ENCODE measurements at places on chromosomes 11 and 22. TPM values are rescaled to one million over a fixed set of nuclear protein-coding genes. Genes with fewer than 3 reads are reported as not detected.

Gene SCN4B
- total RNA-seq, result 3.5 TPM

Gene SUSD2
- total RNA-seq, result 14.8 TPM

Gene OR5B21
- not detected for total RNA-seq

Gene SCGB1C1
- total RNA-seq, result not detected

Gene MIOX
- 3.5 TPM for total RNA-seq

DNA sequence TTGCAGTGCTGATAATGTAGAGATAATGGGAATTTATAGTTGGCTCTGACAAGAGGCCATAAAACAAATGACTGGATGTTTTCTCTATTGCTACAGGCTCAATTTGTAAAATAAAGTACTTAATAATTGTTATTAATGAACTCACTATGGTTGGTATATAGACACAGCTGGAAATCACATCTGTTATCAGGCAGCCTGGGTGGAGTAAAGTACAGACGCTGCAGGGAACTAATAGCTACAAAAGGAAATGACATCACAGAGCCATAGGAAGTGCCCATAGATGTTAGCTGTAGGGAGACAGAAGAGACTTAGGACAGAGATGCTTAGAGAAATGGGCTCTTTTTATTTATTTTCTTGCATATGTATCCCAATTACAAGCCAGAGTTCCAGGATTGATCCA is 81.0 kb upstream of the SNX19 start:
- no peaks in the 10 kb centered on the region for H3K36me3 ChIP-seq
- no peak overlapping the region for H3K4me3 ChIP-seq
- H3K4me1 ChIP-seq, result no peaks in the 10 kb centered on the region

DNA sequence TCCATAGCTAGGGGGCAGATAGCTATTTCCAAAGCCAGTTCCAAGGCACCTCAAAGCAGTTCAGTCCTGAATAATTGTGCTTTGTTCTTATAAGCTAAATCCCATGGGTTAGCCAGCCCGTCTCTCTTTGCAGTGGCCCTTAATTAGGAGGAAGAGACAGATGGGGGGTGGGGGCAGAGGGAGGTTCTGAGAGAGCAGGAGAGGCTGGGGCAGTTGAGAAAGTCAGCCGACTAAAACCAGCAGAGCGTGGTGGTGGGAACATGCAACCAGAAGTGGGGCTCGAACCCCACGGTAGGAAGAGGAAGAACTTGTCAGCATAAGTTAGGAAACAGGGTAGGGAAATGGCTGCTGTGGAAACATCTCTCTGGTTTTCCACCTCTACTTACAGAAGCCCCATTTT is 10.9 kb upstream of the SCN4B start:
- no peaks in the 10 kb centered on the region for H3K4me1 ChIP-seq
- no peaks in the 10 kb centered on the region for H3K27me3 ChIP-seq
- H3K27ac ChIP-seq, result no peak overlapping the region
- DNase-seq, result no peak
- H3K36me3 ChIP-seq, result no peaks in the 10 kb centered on the region

- H3K4me3 ChIP-seq, result no peak overlapping the region
- H3K36me3 ChIP-seq, result no peaks in the 10 kb centered on the region
- H3K27me3 ChIP-seq, result no peaks in the 10 kb centered on the region
- H3K4me1 ChIP-seq, result no peaks in the 10 kb centered on the region
- H3K27ac ChIP-seq, result no peak overlapping the region
Measured at GRCh38 chr11:70595452-70595851, 197.1 kb downstream of the CTTN start.

DNA sequence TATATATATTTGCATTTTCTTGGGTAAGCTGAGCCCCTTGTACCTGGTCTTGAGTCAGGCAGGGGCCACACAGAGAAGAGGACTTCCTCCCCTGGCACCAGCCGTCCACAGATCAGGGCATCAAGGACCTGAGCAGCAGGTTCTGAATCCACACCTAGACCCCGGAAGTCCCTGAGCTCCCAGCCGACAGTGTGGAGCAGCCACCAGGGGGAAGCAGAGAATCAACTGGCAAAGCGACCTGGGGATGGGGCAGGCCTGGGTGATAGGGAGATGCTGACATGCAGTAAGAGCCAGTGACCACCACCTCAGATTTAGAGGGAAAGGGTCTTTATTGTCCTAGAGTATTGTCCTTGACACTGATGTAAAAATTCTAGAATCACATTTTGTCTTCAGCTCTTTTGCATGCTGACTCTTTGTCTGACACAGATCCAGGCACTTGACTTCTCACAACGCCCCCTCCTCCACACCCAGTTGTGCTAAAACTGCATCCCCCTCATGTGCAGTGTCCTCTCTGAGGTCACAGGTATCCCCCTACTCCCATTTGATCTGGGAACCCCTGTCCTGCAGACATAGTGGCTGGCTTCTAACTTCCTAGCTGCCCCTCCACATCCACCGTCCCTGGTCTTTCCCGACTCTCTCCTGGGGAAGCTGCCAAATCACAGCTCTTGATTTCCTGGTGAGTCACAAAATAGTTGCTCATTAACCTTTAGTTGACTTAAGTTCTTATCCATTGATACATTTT is 109.3 kb downstream of the GGTLC2 start:
- peak; percentile 50 for DNase-seq
- H3K27me3 ChIP-seq, result no peaks in the 10 kb centered on the region
- H3K4me3 ChIP-seq, result no peak overlapping the region
- H3K36me3 ChIP-seq, result no peaks in the 10 kb centered on the region
- no peak overlapping the region for H3K27ac ChIP-seq

DNA sequence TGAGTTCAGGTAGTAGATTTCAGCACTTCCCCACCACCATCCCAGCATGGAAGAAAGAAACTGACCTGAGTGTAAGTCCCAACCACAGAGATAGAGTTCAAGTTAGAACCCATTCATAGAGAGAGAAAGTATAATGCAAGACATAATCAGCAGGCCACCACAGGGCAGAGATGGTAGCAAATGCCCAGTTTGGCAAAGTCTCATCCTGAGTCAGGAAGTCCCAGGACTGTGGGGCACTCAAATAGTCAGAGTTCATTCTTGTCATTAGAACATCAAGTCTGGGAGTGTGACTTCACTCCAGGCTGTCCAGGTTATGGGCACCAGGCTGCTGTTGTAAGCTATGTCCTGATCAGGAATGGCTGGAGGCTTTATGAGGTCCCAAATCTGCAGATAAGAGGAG is 72.0 kb upstream of the USP47 start:
- H3K27ac ChIP-seq, result no peak overlapping the region
- peaks cover 3% of the 10 kb centered on the region for H3K27me3 ChIP-seq
- no peak for DNase-seq
- no peaks in the 10 kb centered on the region for H3K4me1 ChIP-seq
- no peak overlapping the region for H3K4me3 ChIP-seq

- peak overlapping the region; percentile 52 for H3K27ac ChIP-seq
- no peaks in the 10 kb centered on the region for H3K36me3 ChIP-seq
- no peaks in the 10 kb centered on the region for H3K27me3 ChIP-seq
- no peak for DNase-seq
Measured at GRCh38 chr11:34632105-34632791, 11.4 kb downstream of the EHF start.

GRCh38 chr11:122007601-122008071 is 108.4 kb downstream of the BLID start:
- H3K4me3 ChIP-seq, result no peak overlapping the region
- no peak overlapping the region for H3K27ac ChIP-seq
- no peaks in the 10 kb centered on the region for H3K27me3 ChIP-seq
- no peak for DNase-seq
- no peaks in the 10 kb centered on the region for H3K4me1 ChIP-seq
- no peaks in the 10 kb centered on the region for H3K36me3 ChIP-seq

GRCh38 chr11:11969380-11970215 is 38.8 kb downstream of the DKK3 start:
- H3K27ac ChIP-seq, result no peak overlapping the region
- H3K4me3 ChIP-seq, result no peak overlapping the region
- no peak for DNase-seq
- H3K4me1 ChIP-seq, result peaks cover 10% of the 10 kb centered on the region
- no peaks in the 10 kb centered on the region for H3K27me3 ChIP-seq

DNA sequence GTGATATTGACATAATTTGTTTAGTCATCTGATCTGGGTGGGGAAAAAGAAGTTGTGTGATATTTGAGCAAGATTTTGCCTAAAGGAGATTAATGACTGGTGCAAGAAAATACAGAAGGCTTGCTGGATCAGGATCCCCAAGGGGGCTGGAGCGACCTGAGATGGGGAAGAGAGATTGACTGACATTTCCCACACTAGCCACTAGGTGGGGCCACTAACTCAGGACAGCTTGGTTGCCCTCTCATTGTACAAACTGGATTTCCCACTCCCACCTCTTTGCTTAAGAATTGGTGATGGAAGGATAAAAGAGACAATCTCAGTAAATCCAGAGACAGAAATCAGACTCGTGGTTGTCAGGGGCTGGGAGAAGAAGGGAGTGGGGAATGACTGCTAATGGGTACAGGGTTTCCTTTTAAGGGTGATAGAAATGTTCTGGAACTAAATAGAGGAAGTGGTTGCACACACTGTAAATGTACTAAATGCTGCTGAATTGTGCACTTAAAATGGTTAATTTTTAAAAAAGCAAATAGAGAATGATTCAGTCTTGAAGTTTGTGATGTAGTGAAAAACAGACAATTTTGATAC is 50.7 kb downstream of the CTTN start:
- DNase-seq, result no peak
- no peak overlapping the region for H3K4me3 ChIP-seq
- no peaks in the 10 kb centered on the region for H3K36me3 ChIP-seq
- no peaks in the 10 kb centered on the region for H3K4me1 ChIP-seq
- H3K27me3 ChIP-seq, result no peaks in the 10 kb centered on the region

GRCh38 chr11:17510507-17511206 is 33.6 kb downstream of the USH1C start:
- DNase-seq, result no peak
- H3K36me3 ChIP-seq, result no peaks in the 10 kb centered on the region
- H3K4me3 ChIP-seq, result no peak overlapping the region
- no peaks in the 10 kb centered on the region for H3K27me3 ChIP-seq

DNA sequence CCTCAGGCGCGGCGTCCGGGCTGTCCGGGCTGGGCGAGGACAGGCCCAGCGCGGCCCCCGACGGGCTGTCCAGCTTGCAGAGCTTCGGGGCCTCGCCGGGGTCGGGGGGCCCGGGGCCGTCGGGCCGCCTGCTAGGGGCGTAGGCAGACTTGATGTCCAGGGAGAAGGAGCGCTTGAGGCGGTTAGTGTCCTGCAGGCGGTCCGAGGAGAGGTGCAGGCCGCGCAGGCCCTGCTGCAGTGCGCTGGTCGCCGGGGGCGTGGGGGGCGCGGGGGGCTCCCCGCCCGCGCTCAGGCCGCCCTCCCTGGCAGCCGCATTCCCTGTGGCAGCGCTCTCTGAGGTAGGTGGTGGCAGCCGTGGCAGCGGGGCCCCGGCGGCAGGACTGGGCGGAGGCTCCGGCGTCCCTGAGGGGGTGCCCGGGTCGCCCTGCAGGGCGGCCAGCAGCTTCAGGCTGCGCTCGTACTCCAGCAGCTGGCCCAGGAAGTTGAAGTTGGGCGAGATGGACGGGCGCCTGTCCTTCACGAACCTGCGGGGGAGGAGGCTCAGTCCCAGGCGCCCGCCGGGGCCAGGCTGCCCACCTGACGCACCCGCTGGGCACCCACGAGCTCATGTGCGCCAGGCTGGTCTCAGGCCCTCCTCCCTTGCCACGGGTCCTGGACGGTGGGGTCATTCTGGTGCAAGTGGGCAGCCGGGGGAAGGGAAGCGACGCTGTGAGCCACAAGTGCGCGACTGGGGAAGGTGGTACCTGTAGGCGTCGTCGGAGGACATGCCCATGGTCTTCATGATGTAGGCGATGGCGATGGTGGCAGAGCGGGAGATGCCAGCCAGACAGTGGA is 14.8 kb downstream of the DUSP8 start:
- no peak overlapping the region for H3K4me3 ChIP-seq
- DNase-seq, result no peak
- peaks cover 3% of the 10 kb centered on the region for H3K4me1 ChIP-seq
- no peaks in the 10 kb centered on the region for H3K27me3 ChIP-seq
- no peaks in the 10 kb centered on the region for H3K36me3 ChIP-seq
- H3K27ac ChIP-seq, result peak overlapping the region; percentile 78

DNA sequence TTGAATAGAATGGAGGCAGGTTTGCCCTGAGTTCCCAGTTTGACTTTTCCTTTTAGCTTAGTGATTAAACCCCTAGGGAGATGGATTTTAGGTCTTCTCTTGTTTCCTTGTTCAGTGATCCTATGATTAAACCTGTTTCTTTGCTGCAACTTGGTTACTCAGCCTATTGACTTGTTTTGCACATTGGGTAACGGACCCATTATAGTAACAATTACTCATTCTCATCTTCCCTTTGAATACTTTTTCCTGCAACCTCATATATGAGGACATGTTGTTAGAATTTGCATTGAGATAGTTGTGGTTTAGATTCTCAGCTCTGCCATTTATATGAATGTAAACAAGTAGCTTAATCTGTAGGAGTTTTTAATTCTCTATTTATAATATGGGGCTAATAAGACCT is 489.2 kb upstream of the CNTN5 start:
- H3K4me1 ChIP-seq, result no peaks in the 10 kb centered on the region
- H3K36me3 ChIP-seq, result no peaks in the 10 kb centered on the region
- no peak overlapping the region for H3K27ac ChIP-seq
- H3K4me3 ChIP-seq, result no peak overlapping the region

DNA sequence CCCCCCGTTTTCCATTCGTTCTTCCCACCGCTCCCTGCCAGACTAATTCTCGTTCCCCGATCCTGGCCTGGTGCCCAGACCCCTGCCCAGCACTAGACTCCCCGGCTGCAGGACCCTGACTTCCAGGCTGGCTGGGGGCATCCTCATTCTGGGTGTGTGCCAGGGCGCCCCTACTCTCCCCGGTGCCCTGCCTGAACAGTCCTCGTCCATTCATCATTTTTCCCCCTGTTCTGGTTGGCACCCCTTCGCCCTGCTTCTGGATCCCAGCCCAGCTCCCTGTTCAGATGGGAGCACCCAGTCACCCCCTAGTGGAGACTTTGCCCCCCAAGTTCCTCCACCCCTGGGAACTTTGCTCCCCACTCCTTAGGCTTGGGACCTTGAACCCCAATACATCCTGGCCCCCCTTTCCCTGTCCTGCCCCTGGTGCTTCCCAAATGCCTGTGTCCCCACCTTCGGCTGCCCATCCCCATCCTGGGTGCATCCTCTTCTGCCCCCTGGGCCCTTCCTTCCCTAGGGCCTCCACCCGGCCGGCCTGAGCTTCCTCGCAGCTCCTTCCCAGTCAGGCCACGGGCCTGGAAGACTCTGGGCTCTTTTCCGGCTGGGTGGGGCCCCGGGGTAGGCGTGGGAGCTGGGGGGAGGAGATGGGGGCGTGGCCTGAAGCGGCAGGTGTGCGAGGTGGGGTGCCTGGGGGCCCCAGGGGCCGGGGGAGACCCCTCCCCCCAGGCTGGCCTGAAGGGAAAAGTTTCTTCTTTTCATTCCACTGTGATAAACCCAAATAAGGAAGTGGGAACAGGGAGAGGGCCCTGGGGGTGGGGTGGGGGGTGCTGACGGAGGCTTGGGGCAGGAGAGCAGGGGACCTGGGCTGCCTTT is 908 bp downstream of the PLCB3 start:
- no peaks in the 10 kb centered on the region for H3K4me1 ChIP-seq
- peak overlapping the region; percentile 71 for H3K4me3 ChIP-seq
- H3K27ac ChIP-seq, result peak overlapping the region; percentile 7
